ENCODE measurements at places on chromosomes 7 and 10. TPM values are rescaled to one million over a fixed set of nuclear protein-coding genes. Genes with fewer than 3 reads are reported as not detected.

DNA sequence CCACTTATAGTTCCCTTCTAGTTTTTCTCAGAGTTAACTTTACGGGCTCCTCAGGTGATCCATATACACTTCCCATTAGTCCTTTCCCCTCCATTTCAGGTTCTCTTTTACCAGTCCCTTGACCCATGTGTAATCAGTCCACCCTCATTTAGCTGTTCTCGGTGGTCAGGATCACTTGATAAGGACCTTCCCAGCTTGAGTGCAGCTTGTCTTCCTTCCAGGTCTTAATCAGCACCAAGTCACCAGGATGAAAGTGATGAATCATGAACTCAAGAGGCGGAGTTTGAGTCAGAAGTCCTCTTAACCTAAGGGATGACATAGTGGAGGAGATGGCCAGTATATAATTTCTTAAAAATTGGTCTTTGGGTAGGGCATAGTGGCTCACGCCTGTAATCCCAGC, 63.1 kb upstream of the CNTNAP2 start:
- peaks cover 10% of the 10 kb centered on the region for H3K36me3 ChIP-seq
- no peak overlapping the region for H3K27ac ChIP-seq
- peaks cover 2% of the 10 kb centered on the region for H3K27me3 ChIP-seq
- H3K4me3 ChIP-seq, result no peak overlapping the region

DNA sequence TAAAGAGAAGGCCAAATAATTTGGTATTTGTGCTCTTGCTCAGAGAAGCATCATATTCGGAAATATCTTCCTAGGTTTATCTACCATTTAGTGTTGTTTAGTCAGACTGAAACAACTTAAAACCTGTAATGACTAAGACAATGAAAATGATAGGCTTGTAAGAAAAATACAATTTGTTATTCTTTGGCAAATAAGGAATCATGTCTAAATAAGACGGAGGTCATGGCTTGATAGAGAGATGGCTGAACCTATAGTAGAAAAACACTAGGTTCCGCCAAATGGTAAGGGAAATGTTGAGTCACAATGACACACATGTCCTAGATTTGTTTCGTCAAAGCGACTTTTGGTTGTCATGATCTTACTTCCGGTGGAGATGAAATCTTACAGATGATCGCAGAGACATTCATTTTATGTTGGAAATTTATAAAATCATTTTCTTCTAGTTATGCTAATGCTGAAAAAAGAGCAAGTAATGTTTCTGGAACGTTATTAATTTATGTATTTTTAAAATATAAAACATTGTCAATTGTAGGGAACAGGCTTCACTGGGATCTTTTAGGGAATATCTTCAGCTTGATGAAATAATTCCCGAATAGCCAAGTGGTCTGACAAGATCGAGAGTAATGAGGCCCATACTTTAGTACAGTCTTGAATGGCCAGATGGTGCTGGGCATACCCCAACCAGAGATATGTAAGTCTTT, 1.0 kb downstream of the SRGN start:
- H3K27ac ChIP-seq, result no peak overlapping the region
- DNase-seq, result no peak
- H3K36me3 ChIP-seq, result no peaks in the 10 kb centered on the region
- no peak overlapping the region for H3K4me3 ChIP-seq
- H3K4me1 ChIP-seq, result peaks cover 26% of the 10 kb centered on the region

- no peak overlapping the region for H3K27ac ChIP-seq
- H3K4me1 ChIP-seq, result no peaks in the 10 kb centered on the region
- peak; percentile 83 for DNase-seq
- no peak overlapping the region for H3K4me3 ChIP-seq
- peaks cover 2% of the 10 kb centered on the region for H3K27me3 ChIP-seq
- no peaks in the 10 kb centered on the region for H3K36me3 ChIP-seq
Observed at GRCh38 chr10:52740913-52741675, 31.5 kb downstream of the MBL2 start.

DNA sequence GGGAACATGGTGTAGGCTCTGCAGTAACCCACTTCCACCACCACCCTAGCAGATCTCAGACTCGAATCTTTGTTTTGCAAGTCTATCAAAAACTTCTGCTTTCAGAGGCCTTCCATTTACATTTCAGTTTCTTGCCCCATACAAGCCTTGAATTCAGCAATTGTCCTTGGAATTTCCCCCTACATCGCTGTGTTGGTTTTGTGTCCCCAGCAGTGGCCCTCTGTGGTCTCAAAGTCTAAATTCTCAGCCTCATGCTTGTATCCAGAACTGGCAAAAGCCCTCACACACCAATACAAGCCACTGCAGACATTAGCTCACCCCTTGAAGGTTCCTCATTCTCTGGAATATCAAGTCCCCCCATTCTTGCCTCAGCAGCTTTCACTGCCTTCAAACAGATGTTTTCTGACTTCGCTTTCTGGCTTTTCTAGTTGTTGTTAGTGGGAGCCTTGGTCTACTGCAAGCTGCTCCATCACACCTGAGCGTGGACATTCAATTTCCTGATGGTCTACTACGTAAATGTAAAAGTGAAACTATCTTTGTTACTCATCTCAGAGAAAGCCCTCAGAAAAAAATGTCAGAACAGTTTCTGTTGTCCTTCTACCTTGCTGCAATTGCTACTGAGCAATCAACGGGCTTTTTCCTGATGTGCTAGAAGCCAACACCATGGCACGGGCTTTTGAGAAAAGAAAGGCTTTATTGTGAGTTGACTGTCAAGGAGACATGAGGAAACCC, 1.8 kb upstream of the NUB1 start:
- peaks cover 3% of the 10 kb centered on the region for H3K4me1 ChIP-seq
- no peaks in the 10 kb centered on the region for H3K36me3 ChIP-seq
- no peaks in the 10 kb centered on the region for H3K27me3 ChIP-seq
- H3K27ac ChIP-seq, result no peak overlapping the region
- H3K4me3 ChIP-seq, result no peak overlapping the region
- DNase-seq, result no peak

- H3K4me3 ChIP-seq, result no peak overlapping the region
- no peak for DNase-seq
- H3K27ac ChIP-seq, result peak overlapping the region; percentile 81
- peaks cover 29% of the 10 kb centered on the region for H3K4me1 ChIP-seq
Observed at GRCh38 chr10:71359364-71360046, 37.2 kb upstream of the CDH23 start.

- peaks cover 3% of the 10 kb centered on the region for H3K36me3 ChIP-seq
- H3K27me3 ChIP-seq, result peaks cover 6% of the 10 kb centered on the region
Observed at GRCh38 chr10:132939957-132940790, 2.2 kb downstream of the CFAP46 start.

- H3K27me3 ChIP-seq, result peaks cover 21% of the 10 kb centered on the region
- H3K4me3 ChIP-seq, result peak overlapping the region; percentile 74
- no peaks in the 10 kb centered on the region for H3K36me3 ChIP-seq
- H3K27ac ChIP-seq, result no peak overlapping the region
- DNase-seq, result no peak
Observed at GRCh38 chr10:97184971-97185325, 811 bp downstream of the SLIT1 start.

GRCh38 chr10:110209454-110209925, 2.1 kb downstream of the MXI1 start:
- peaks cover 23% of the 10 kb centered on the region for H3K27me3 ChIP-seq
- peaks cover 30% of the 10 kb centered on the region for H3K4me1 ChIP-seq
- peak overlapping the region; percentile 95 for H3K4me3 ChIP-seq
- peaks cover 9% of the 10 kb centered on the region for H3K36me3 ChIP-seq
- peak; percentile 42 for DNase-seq

DNA sequence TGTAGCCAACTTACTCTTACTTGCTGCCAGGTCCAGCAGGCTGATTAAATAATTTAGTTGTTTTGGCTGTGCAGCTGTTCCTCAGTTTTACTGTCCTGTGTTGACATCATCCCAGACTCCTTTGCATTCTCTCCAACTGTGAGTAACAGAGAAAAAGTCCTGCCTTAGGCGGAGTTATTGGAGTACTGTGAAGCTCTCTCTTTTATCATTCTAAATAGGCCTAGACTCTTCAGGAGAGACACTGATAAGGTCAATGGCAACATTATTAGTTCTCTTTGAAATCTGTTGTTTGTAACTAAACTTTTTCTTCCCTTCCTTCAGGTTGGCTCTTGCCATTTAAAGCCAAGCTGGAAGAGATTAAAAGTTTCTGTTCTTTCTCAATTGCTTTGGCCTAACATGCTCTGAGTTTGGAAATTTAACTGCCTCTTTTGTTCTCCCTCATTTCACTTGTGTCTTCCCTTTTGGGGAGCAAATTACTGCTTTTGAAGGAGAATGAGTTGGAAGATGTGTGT, 215.7 kb upstream of the CSTF2T start:
- no peak overlapping the region for H3K27ac ChIP-seq
- no peaks in the 10 kb centered on the region for H3K27me3 ChIP-seq
- peaks cover 22% of the 10 kb centered on the region for H3K4me1 ChIP-seq
- no peaks in the 10 kb centered on the region for H3K36me3 ChIP-seq

DNA sequence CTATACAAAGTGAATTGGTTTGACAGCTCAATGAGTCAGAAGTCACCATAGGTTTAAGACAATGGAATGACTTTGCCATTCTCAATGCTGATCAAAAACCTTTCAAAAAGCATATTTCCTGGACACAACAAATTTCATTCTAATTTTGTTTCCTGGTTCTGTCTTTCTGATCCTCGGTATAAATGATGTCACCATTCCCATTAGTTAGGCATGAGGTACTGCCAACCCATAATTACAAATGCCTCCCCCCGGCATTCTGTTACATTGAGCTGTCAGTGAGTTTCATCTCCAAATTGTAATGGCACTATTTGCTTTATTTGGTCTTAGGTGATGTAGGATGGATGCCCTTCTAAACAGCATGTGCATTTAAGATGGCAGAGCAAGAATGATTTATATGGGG, 81.7 kb upstream of the NFE2L3 start:
- no peaks in the 10 kb centered on the region for H3K36me3 ChIP-seq
- no peak for DNase-seq
- no peak overlapping the region for H3K27ac ChIP-seq
- H3K4me3 ChIP-seq, result no peak overlapping the region

DNA sequence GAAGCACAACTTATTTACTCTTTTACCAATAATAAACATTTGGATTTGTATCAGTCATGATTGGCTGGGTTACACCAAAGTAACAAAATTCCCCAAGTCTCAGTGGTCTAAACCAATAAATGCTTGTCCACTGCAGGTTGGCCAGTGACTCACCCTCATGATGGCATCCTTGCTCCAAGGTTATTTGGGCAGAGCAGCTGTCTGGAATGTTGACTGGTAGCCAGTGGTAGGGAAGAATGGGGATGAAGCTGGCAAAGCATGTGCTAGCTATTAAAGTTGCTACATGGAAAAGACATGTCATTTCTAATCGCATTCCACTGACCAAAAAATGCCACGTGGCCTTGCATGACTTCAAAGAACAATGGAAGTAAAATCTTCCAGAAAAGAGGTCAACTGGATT, 1168.7 kb upstream of the CELF2 start:
- no peaks in the 10 kb centered on the region for H3K27me3 ChIP-seq
- no peak for DNase-seq
- no peak overlapping the region for H3K4me3 ChIP-seq

DNA sequence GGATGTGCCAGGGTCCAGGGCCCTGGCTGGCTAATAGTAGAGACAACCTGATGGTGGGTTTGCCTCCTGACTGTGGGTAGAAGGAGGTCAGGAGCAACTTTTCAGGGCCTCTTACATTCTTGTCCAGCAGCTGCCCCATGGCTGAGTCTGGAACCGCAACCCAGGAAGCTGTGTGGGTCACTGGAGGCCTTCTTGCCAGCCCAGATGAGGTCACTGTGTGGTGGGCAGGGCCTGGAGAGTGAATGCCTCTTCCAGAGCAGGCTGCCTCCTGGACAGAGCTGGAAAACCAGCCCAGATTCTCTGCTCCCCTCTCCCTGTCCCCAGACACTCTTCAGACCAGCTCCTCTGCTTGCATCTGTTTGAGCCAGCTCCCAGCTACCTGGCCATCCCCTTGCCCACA, 43.5 kb upstream of the LEP start:
- DNase-seq, result no peak
- no peak overlapping the region for H3K4me3 ChIP-seq
- H3K27me3 ChIP-seq, result peaks cover 6% of the 10 kb centered on the region
- no peak overlapping the region for H3K27ac ChIP-seq

DNA sequence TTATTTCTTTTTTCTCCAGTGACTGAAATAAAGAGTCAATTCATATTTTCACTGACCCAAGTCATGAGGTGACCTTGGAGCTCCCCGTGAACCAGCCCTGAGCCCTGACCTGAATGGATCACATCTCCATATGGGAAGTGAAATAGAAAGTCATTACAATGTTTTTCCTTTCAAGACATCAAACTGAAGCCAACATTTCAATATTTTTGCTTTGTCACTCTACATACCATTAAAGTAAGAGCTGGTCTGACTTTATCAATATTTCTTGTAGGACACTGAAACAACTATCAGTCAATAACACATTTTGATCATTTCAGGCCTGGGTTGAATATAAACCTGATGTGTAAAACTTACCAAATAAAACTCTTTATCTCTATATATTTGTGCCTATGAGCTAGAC, 249.8 kb upstream of the PHF14 start:
- H3K4me1 ChIP-seq, result no peaks in the 10 kb centered on the region
- no peaks in the 10 kb centered on the region for H3K36me3 ChIP-seq
- H3K27me3 ChIP-seq, result no peaks in the 10 kb centered on the region
- no peak overlapping the region for H3K4me3 ChIP-seq
- DNase-seq, result no peak

GRCh38 chr10:96747734-96748550, 27.6 kb upstream of the PIK3AP1 start:
- peaks cover 2% of the 10 kb centered on the region for H3K27me3 ChIP-seq
- H3K27ac ChIP-seq, result no peak overlapping the region
- no peak for DNase-seq
- peaks cover 7% of the 10 kb centered on the region for H3K4me1 ChIP-seq
- no peaks in the 10 kb centered on the region for H3K36me3 ChIP-seq

- no peak for DNase-seq
- peaks cover 24% of the 10 kb centered on the region for H3K4me1 ChIP-seq
Observed at GRCh38 chr10:114517368-114518250, 113.3 kb upstream of the AFAP1L2 start.

GRCh38 chr10:127889605-127890195, 3.0 kb downstream of the CLRN3 start:
- no peak overlapping the region for H3K4me3 ChIP-seq
- no peaks in the 10 kb centered on the region for H3K27me3 ChIP-seq
- no peak overlapping the region for H3K27ac ChIP-seq
- H3K36me3 ChIP-seq, result no peaks in the 10 kb centered on the region
- DNase-seq, result no peak
- H3K4me1 ChIP-seq, result peaks cover 33% of the 10 kb centered on the region

- peaks cover 10% of the 10 kb centered on the region for H3K36me3 ChIP-seq
- no peak for DNase-seq
- H3K4me1 ChIP-seq, result peaks cover 9% of the 10 kb centered on the region
- H3K4me3 ChIP-seq, result no peak overlapping the region
- H3K27ac ChIP-seq, result no peak overlapping the region
- H3K27me3 ChIP-seq, result no peaks in the 10 kb centered on the region
Observed at GRCh38 chr7:30040938-30041337, 12.7 kb downstream of the PLEKHA8 start.

Gene CYP3A7
- total RNA-seq, result 0.18 TPM

Gene CDNF
- total RNA-seq, result 1.9 TPM

Gene NKX2-3
- total RNA-seq, result 0.82 TPM

Gene NUTM2D
- total RNA-seq, result 16.1 TPM

Gene RADIL
- 2.4 TPM for total RNA-seq

Gene GPR146
- total RNA-seq, result 8.1 TPM

Gene GJC3
- 1.8 TPM for total RNA-seq
